ENCODE measurements at places on chromosomes 11 and 22.
A peak's percentile ranks its signal among the peaks of the same experiment; 100 is the strongest.

DNA sequence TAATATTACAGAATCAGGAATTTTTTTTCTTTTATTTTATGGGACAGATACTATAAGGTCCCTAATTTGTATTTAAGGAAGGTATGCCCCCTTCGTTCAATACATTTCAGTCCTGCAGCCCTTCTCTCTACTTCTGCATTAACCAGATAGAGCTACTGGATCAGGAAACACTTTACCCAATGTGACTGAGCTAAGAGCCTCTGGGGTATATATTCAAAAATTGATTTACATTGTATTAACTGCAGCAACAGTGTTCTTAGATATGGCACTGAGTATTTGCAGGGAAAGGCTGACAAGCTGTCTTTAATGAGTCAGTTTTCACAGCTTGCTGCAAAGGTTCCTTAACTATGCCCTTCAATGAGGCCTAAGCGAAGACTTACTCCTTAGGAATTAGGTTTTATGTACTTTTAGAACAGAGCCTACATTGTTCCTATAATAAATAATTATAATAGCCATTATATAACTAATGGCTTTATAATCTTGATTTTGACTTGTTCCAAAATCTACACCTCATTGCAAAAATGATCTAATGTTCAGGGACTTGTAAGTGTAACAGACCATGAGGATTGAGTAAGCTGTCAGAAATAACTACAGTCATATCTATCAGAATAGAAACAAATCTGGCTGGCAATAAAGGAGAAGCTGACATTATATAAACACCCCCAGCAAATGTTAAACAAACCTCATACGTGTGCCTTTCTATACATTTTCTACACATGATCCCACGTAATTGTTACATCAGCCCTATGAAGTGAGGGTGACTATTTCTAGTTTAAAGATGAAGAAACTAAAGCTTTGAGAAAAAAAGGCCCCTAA lies 55.0 kb downstream of the DDI1 start:
- no peak for DNase-seq

GRCh38 chr11:64165481-64165841 lies 452 bp downstream of the MACROD1 start:
- no peak for DNase-seq

DNA sequence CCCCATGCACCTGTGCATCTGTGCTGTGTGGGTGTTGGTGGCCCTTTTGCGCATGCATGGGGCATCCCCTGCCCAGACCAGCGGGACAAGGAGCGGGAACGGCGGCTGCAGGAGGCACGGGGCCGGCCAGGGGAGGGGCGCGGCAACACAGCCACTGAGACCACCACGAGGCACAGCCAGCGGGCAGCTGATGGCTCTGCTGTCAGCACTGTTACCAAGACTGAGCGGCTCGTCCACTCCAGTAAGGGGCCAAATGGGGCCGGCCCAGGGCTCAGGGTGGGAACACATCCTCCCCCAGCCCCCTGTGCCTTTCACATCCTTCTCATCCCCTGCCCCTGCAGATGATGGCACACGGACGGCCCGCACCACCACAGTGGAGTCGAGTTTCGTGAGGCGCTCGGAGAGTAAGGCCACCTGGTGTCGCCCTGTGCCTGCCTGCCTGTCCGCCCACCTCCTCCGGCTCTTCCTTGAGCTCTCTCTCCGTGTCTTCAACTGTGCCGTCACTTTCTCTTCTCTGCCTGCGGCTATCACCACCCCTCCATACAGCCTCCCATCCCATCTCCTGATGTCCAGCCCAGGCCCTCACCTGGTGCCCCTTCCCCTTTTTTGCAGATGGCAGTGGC lies 10.6 kb downstream of the SELENOM start:
- no peak for DNase-seq

DNA sequence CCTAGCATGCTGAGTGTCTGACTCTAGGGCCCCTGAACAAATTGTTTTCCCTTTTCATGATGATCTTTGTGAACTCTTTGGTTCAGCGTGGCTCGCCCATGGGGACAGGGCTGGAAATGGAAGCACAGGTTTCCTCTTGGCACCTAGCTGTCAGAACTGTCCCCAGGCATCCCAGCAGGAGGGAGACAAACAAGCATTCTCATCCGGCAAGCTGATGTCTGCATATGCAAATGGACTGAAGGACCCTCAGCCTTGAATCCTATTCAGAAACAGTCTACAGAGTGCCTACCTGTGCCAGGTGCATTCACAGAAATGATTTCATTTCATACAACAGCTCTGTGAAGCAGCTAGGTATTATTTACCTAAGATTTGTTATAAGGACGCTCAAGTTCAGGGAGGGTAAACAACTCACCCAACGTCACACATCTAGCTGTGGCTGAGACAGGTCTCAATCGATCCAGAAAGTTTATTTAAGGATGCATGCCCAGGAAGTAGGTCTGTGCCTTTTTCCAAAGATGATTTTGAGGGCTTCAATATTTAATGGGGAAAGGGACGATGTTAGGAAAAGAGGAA lies 176.4 kb downstream of the KIRREL3 start:
- no peak for DNase-seq

- DNase-seq, result no peak
Observed at GRCh38 chr11:109956124-109956793, 136.9 kb upstream of the ZC3H12C start.

DNA sequence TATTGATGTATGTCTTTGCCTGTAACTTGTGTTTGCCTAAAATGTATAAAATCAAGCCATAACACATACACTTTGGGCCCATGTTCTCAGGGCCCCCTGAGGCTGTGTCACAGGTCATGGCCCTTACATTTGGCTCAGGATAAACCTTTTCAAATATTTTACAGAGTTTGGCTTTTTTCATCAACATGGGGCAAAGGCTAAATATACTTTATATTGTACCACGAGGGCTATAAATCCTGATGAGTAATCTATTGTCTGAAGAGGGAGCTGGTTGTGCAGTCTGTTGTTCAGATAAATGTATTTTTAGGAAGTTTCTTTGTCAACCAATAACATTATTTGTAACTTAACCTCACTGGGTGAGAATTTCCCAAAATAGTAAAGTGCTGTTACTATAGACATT lies 404.6 kb upstream of the DDI1 start:
- no peak for DNase-seq

GRCh38 chr11:3808861-3809623 lies 682 bp downstream of the PGAP2 start:
- peak; percentile 40 for DNase-seq

- DNase-seq, result no peak
Observed at GRCh38 chr11:94558468-94558867, 8.7 kb upstream of the PIWIL4 start.

GRCh38 chr11:41878095-41878494 lies 418.6 kb upstream of the LRRC4C start:
- no peak for DNase-seq

GRCh38 chr22:32880893-32881596 lies 79.5 kb downstream of the TIMP3 start:
- DNase-seq, result no peak

DNA sequence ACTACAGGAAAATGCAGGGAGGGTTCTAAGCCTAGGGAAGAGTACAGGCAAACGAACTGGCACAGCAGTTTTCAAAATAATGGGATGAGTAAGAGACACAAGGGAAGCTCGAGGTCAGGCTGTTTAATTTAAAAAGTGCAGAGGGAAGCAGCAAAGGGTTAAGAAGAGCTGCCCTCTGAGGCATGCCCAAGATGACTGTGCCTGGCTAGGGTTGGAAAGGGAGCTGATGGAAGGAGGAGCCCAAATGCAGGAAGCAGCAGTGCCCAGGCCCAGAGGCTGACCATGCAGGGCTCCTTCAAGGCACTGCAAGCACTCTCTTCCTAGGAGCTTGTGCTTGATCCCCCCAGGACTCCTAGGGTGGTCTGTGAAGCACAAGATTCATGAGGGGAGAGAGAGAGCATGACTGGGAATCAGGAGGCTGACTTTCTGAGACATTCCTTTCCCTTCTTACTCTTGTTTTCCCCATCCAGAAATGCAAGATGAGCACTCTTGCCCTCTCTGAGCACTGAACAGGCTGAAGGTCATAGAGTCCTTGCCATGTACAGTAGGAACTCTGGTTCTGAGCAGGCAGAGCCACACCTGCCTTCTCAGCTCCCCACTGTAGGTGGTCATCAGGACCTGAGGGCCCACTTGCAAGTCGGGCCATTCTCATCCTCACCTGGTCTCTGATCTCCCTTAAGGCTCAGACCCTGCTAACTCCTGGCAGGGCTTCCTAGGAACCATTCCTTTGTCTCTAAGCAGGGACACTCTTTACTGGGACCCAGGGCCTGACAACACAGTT lies 46.7 kb upstream of the DRD2 start:
- no peak for DNase-seq

- DNase-seq, result no peak
Observed at GRCh38 chr11:15929371-15929901, 426.9 kb downstream of the SOX6 start.

- DNase-seq, result no peak
Observed at GRCh38 chr11:7974668-7975067, 9.4 kb upstream of the NLRP10 start.

DNA sequence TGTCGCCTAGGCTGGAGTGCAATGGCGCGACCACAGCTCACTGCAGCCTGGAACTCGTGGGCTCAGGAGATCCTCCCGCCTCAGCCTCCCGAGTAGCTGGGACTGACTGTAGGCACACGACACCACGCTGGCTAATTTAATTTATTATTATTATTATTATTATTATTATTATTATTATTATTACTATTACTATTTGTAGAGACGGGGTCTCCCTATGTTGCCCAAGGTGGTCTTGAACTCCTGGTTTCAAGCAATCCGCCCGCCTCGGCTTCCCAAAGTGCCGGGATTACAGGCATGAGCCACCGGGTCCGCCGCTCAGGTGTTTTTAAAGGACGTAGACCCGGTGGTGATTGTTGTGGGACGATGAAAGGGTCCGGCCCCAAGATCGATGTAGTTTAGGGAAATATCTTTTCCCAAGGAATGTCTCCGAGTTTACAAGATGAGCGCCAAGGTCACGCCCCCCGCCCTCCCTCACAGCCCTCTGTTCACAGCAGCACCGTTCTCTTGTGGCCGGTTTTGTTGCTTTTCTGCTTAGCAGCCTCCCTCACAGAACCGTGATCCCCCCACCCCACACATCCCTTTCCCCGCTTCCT lies 728 bp upstream of the POGLUT3 start:
- no peak for DNase-seq

- no peak for DNase-seq
Observed at GRCh38 chr11:114449845-114450244, 10.6 kb downstream of the REXO2 start.

- peak; percentile 20 for DNase-seq
Observed at GRCh38 chr11:122727101-122727929, 71.8 kb downstream of the UBASH3B start.

DNA sequence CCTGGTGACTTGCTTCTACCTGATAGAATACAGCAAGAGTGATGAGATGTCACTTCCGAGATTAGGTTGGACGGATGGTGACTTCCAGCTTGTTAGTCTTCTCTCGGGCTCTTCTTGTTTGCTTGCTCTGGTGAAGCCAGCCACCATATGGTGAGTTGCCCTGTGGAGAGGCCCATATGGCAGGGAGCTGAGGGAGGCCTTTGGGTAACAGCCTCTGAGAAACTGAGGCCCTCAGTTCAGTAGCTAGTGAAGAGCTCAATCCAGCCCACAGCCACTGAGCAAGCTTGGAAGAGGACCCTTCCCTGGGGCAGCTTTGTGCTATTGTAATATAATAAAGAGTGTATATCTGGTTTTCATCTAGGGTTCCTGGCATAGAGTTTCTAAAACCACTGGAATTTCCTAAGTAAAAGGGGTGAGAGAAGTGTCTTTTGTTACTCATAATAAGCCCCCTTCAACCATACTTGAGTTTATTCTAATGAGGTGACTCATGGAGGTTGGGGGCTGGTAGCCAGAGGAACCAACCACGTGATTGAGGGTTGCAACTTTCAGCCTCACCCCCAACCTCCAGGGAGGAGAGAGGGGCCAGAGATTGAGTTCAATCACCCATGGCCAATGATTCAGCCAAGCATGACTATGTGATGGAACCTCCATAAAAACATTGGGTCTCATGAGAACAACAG lies 8.0 kb upstream of the TPCN2 start:
- DNase-seq, result no peak

GRCh38 chr22:20567371-20567847 lies 60.0 kb downstream of the MED15 start:
- no peak for DNase-seq

DNA sequence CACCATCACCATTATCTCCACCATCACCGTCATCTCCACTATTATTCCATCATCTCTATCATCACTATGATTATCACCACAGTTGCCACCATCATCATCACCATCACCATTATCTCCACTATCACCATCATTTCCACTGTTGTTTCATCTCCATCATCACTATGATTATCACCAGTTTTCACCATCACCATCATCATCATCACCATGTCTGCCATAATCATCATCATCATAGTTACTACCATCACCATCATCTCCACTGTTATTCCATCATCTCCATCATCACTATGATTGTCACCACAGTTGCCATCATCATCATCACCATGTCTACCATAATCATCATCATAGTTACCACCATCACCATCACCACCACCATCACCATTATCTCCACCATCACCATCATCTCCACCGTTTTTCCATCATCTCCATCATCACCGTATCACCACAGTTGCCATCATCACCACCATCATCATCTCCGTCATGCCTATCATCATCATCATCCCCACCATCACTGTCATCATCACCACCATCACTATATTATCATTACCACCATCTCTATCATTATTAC lies 264.9 kb downstream of the BRD1 start:
- DNase-seq, result no peak

DNA sequence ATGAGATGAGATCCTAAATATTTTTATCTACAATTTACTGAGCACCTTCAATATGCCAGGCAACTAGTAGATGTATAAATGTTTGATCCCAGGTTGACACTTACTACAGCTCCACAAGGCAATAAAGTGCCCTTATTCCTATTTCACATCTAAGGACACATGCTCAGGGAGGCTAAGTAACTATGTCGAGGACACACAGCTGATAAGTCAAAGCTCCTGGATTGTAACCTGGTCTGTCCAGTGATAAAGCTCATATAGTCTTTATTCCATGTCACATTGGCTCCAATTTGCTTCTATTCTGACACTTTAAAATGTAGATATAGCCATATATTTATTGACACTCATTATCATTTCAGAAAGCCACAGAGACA lies 93.8 kb upstream of the BMAL1 start:
- DNase-seq, result no peak

- no peak for DNase-seq
Observed at GRCh38 chr11:127939000-127939399, 648.4 kb downstream of the ETS1 start.

- DNase-seq, result peak; percentile 58
Observed at GRCh38 chr11:129853518-129854231, 38.0 kb downstream of the TMEM45B start.
